GM12865 (cell line): ENCODE measurements at places on chromosomes 16 and 17.

GRCh38 chr17:70159980-70160379 lies 9.4 kb upstream of the KCNJ2 start:
- no peak for DNase-seq

DNA sequence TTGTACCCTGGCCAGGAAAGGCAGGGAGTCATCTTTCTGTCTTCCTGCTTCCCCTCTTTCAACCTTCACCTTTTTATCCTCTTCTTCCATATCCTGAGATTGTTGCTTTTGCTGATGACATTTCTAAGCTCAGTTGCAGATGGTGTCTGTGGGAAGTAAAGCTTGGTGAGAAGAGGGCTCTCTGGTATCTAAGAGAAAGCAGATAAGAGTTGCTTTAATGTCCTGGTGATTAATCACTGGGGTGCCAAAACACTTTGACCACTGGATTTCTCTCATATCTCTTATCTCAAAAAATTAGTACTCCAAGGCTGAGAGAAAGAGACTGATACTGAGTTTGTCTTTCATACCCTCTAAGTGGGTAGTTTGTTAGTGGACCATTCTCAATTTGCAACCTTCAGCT lies 71.3 kb downstream of the NEUROD2 start:
- DNase-seq, result no peak

DNA sequence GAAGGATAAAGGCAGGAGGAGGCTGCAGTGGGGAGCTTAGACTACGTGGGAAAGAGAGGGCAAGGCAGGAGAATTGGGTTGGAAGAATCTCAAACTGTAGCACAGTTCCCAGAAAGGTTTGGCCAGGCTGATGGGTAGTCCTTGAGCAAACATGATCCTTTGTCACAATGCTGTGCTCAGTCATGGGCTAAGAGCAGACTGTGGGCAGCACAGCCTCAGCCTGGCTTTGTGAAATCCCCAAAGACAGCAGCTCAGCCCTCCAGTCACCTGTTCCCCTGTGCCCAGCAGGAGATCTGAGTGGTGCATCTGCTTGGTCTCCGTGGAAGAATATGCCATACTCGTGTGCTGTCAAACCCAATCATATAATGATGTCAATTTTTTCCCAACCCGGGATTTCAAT lies 10.6 kb upstream of the ENGASE start:
- DNase-seq, result no peak

DNA sequence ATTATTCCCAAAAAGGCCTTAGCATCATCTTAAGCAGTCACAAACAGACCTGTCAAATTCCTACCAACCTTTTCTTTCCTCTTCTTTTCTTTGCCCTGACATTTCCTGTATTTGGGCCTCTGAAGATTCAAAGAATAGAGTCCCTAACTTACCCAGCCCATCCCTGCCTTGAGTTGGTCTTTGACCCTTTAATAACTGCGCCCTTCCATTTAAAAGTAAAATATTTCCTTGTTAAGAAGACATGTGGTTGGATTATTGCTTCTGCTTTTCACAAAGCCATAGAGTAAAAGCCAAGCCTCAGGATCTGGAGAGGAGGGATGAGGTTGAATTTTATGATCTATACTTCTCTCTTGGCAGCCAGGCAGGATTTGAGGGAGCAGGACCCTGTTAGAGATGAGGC lies 13.2 kb upstream of the CCL23 start:
- DNase-seq, result no peak

- no peak for DNase-seq
Measured at GRCh38 chr17:80769936-80770625, 221.6 kb upstream of the CHMP6 start.

GRCh38 chr17:73091770-73092522 lies 542 bp downstream of the SLC39A11 start:
- DNase-seq, result peak; percentile 33

DNA sequence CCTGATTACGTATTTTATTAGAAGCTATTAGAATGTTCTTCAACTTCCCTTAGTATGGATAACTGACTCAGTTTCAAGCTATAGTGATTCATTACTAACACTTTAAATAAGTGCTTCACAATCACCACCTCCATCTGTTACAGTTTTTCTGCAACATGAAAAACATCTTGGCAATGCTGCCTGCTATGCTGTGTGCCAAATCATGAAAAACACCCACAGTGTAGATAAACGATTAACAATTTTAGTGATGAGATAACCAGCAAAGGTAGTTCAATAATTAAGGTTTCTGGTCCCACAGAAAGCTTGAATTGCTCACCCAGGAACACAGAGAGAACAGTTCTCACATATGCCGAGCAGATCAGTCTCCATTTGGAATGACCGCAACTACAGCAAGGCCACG lies 51.4 kb upstream of the SLC25A19 start:
- DNase-seq, result no peak

DNA sequence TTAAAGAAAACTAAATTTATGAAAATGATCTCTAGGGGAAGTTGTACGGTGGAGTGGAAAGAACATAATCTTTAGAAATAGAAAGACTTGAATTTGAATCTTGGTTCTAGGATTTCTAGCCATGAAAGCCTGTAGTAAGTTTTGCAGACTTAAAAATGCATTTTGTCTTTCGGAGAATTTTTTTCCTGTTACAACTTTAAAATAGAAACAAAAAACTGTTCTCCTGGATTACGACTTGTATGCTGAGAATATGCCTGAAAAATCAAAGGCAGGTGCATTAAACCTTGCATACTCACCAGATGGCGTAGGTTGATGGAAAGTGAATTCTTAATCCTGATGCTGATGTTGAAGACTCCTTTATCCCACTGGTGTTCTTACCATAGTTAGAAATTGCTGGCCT lies 7.5 kb upstream of the MPHOSPH6 start:
- no peak for DNase-seq

GRCh38 chr16:23566724-23567123 lies 9.2 kb downstream of the UBFD1 start:
- no peak for DNase-seq

GRCh38 chr16:77302249-77302648 lies 103.0 kb downstream of the SYCE1L start:
- no peak for DNase-seq

GRCh38 chr16:53840456-53840855 lies 136.5 kb downstream of the FTO start:
- no peak for DNase-seq

DNA sequence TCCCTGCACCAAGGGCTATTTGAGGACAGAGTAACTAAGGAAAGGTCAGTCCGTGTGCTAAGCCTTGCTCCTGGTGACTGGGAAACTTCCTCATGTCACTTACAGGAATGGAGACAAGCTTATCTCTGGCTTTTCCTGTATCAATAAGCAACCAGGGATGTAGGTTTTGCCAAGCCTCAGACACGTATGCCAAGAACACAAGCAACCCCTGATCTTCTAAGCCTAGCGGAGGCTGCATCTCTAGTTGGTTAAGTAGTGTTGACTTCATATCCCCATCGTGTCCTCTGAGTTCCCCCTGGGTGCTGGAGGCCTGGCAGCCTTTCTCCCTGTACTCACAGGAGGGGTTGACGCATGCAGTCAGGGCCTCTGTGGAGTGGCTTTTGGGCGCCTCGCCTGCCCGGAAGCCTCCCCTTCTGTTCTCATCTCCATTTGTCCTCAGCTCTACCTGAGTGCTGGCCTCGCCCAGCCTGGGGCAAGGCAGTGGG lies 1.4 kb upstream of the C1QTNF1 start:
- DNase-seq, result no peak

DNA sequence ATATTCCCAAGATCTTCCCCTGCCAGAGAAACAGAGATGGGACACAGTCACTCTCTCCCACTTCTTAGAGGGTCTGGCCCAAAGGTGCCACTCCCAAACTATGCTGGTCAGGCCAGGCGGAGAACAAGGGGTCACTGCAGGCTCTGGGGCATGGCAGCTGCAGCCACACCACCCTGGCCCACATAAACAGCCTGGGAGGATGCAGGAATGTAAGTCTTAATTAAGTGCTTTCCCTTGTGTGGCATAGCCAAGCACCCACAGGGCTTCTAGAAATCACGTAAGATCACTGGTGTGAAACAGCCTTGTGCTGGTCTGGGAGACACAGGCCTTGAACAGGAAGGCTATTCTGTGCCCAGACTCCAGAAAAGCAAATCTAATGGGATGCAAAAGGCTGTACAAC lies 31.5 kb downstream of the ABCC12 start:
- no peak for DNase-seq

- DNase-seq, result no peak
Measured at GRCh38 chr17:67588326-67588725, 129.4 kb upstream of the NOL11 start.

GRCh38 chr16:85072947-85073346 lies 39.3 kb downstream of the CIBAR2 start:
- no peak for DNase-seq

GRCh38 chr17:50944054-50944901 lies 78.1 kb upstream of the TOB1 start:
- peak; percentile 58 for DNase-seq

DNA sequence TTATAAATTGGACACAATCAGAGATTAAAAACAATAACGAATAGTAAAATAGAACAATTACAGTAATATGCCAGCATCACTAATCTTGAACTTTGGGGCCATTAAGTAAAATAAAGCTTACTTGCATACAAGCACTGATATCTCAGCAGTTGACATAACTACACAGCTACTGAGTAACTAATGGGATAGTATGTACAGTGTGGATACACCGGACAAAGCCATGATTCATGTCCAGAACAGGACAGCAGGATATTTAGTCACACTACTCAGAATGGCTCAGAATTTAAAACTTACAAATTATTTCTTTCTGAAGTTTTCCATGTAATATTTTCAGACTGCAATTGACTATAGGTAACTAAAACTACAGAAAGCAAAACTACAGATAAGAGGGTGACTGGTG lies 427.5 kb downstream of the CDH13 start:
- no peak for DNase-seq

DNA sequence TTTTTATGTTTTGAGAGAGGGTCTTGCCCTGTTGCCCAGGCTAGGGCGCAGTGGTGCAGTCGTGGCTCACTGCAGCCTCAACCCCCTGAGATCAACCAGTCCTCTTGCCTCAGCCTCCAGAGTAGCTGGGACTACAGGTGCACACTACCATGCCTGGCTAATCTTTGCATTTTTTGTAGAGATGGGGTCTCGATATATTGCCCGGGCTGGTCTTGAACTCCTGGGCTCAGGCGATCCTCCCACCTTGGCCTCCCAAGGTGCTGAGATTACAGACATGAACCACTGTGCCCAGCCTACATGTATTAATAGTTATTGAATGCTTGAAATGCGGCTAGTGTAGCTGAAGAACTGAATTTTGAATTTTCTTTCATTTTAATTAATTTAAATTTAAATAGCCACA lies 12.2 kb downstream of the C1QTNF1 start:
- DNase-seq, result no peak

DNA sequence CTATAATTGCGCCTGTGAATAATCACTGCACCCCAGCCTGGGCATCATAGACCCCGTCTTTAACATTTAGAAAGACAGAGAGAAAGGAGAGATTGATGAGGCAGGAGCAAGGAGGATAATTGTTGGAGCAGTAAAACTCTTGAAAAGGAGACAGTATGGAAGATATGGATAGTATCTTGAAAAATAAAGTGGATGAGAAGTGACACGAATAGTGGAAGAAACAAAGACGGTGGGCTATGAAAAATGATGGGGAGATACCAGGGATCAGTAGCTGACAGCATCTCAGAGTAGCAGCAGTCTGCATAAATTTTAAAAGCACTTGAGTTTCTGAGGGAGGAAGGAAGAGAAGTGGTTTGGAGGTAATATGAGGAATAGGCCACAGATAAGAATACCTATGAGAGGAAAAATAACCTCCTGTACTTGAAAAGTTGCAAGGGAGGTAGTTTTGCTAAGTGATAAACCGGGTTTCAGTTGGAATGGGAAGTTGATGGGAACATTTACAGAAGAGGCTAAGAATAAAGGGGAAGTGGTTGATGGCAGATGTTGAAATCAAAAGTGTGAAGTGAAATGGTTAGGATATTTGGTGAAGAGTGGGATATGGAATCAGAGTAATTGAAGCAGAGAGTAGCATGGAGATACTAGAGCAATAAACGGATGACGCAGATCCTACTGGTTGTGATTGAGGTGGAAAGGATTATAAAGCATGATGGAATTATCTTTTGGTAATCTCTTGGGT lies 1.8 kb upstream of the PPM1D start:
- no peak for DNase-seq

- peak; percentile 91 for DNase-seq
Measured at GRCh38 chr16:49281843-49282642, 405 bp upstream of the CBLN1 start.

DNA sequence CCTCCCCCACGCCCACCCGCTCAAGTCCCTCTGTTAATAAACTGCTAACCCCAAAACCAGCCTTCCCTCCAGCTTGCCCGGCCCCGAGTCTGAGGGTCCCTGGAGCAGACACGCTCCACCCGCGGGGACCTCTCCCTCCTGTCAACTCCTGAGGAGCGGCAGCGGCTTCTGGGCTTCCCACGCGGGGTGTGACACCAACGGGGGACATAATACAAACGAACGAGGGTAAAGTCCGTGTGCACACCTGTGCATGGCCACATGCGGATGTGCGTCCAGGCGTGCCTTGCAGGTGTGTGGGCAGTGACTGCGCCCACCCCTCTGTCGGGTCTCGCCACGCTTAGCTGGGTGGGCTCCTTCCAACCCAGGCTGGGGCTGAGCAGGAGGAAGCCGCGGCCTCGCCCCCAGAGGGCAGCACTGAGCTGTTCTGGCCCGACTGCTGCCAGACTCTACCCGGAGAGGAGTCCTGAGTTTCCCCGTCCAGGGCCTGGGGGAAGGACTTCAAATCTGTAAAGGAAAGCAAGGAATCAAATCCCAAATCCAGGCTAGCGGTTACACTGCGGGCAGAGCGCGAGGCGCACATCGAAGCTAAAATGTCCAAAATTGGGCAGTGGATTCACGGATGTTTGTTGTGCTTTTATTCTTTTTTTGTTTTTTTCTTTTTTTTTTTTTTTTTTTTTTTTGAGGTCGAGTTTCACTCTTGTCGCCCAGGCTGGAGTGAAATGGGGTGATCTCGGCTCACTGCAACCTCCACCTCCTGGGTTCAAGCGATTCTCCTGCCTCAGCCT lies 24.2 kb upstream of the KRT17 start:
- DNase-seq, result peak; percentile 79

GRCh38 chr16:88685156-88686061 lies 898 bp downstream of the SNAI3 start:
- no peak for DNase-seq

- peak; percentile 8 for DNase-seq
Measured at GRCh38 chr16:65123396-65124211, 1.7 kb upstream of the CDH11 start.

- DNase-seq, result peak; percentile 93
Measured at GRCh38 chr17:17823433-17824118, 13.2 kb downstream of the SREBF1 start.

DNA sequence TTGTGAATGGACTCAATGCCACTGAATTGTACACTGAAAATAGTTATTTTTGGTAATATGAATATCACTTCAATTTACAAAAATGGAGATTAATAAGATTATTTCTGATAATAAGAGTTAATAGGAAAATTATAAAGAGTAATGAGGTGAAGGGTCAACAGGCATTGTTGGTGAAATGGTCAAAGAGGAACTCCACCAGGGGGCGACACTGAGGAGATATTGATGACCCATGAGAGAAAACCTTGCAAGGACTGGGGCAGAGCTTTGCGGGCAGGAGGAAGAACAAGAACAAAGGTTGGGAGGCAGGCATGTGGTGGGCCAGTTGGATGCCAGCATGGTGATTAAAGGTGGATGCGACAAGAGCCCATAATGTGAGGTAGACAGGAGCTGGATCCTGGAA lies 74.0 kb upstream of the XYLT1 start:
- DNase-seq, result peak; percentile 19
